ENCODE measurements at places on chromosomes 4 and X.

GRCh38 chrX:1925053-1925481, 310.2 kb downstream of the ASMT start:
- DNase-seq: no peak

DNA sequence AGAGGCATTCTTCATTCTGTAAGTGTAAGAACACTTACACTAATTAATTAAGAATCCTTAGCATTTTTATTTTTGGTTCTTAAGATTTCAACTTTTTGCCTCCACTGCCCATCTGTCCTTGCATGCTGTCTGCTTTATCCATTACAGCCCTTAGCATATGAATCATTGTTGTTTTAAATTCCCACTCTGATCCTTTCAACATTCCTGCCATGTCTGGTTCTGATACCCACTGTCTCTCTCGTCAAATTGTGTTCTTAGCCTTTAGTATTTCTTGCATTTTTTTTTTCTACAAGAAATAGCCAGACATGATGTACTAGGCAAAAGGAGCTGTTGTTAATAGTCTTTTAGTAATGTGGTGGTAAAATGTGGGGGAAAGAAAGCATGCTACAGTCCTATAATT, 1360.0 kb downstream of the TECRL start:
- DNase-seq: no peak

DNA sequence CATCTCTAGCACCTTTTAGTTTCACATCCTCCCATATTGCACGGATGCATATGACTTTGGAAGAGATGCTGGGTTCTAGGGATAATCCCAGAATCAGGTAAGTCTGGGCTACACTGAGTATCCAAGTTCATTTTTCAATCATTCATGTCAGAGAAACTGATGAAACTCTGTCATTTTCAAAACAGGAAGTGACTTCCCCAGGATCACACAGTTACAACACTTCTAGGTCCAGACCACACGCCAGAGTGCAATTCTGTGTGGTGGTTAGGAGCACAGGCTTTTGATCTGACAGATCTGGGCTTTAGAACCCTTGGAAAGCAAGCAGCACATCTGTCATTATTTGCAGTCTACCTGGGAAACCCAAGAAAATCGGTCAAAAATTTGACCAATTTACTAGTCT, 52.1 kb upstream of the CDKN2AIP start:
- no peak for DNase-seq

DNA sequence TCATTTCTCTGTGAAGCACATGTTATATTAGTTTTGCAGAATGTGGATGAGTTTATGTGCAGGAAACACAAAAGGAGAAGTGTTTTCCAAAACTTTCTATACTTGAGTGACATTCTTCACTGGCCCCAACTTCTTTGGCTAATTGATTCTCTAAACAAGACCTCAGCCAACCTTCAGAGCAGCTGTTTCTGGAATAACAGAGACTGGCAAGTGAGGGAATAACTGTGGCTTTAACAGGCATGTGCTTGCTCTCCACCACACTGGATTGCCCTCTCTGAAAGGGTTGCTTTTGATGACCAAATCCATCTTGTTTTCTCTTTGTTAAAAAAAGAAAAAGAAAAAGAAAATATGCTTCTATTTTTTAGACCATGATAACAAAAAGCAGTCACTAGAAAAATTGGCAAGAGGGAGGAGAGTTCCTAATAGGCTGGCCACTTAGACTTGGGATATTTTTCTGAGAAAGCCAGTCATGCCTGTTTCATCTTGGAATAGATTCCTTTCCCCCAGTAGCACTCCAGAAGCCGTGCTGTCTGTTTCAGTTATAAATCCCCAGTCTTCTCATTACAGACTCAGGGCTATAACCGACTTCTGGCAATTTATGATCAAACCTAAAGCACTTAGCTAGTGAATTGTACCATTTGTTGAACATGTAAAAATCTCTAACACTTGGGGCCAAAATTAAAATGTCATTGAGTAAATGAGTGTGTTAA, 295.0 kb upstream of the NR3C2 start:
- no peak for DNase-seq

DNA sequence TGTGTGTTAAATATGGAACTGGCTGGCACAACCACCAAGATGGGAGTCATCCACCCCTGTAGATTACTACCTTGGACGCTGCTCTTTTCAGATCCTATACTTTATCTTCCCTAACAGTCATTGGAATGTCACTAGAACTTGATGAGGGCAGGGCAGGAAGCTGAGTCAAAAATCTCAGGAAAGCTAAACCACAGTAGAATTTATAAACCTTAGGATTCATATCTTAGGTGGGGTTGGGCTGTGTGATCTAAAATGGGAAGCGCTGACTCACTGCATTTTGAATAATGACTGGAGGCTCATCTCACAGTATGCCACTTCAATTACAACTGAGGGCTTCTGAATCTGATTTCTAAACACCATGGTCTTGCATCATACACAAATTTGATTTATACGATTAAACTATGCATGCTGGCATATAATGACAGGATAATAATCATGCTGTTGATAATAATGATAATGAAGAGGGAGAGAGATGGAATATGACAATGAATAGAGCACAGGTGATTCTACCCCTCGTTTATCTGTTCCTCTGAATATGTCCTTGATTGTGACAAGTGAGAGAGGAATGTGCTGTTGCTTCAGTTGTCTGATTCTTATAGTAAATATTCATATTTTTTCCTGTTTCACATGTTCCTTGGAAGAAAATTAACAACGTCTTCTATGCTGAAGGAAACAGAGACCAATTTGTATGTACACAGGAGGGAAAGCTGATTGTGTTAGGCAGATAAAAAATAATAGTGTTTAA, 270.3 kb upstream of the HS3ST1 start:
- DNase-seq: no peak

GRCh38 chr4:145536044-145536443, 54.4 kb downstream of the SMAD1 start:
- no peak for DNase-seq

DNA sequence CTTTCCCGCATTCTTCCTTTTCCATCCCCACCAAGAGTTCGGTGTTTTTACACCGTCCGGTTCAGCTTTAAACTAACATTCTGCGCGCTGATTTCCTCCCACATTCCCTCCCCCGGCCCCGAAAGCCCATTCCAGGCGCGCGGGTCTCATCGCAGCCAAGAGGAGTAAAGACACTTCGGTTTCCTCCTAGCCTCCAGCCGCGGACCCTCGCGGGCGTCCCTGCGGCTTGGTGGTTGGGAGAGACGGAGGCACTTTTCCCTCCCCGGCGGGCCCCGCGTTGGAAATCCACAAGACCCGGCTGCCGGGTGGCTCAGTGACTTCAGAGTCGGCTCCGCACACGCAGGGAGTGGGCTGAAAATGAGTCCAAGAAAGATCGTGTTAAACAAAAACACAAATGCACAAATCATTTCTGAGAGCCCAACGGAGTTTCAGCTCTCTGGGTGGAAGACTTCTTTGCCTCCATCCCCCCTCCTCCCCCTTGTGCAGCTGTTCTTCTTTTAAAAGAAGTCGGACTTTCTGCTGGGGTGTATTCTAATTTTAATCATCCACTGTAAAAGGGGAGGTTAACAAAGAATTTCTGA, 2.0 kb upstream of the ARX start:
- no peak for DNase-seq

Measured in vagina (tissue), 2 donors.